ENCODE measurements at places on chromosomes 11 and 22. TPM values are rescaled to one million over a fixed set of nuclear protein-coding genes. Genes with fewer than 3 reads are reported as not detected.
A peak's percentile ranks its signal among the peaks of the same experiment; 100 is the strongest.

DNA sequence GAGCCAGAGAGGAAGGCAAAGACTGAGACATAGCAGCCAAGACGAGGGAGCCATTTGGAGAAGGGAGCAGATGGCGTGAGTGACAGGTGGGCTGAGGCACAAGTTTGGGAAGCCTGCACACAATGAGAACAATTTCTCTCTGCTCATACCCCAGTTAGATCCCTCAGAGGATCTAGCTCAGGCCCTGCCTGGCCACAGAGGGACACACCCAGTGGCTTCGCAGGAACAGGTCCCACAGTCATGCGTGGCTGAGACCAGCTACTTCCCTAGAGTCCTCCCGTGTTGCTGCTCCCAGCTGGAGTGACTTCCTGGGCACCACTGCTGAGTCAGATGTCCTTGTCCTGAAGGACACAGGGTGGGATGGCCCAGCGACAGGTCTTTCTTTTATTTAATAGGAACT is 33.4 kb upstream of the LYVE1 start:
- peaks cover 78% of the 10 kb centered on the region for H3K4me1 ChIP-seq
- H3K4me3 ChIP-seq, result no peak overlapping the region
- no peaks in the 10 kb centered on the region for H3K27me3 ChIP-seq
- no peak for DNase-seq
- H3K27ac ChIP-seq, result no peak overlapping the region

- H3K4me1 ChIP-seq, result peaks cover under 1% of the 10 kb centered on the region
- DNase-seq, result no peak
- no peak overlapping the region for H3K27ac ChIP-seq
- H3K27me3 ChIP-seq, result no peaks in the 10 kb centered on the region
Measured at GRCh38 chr22:31952472-31952871, 8.1 kb downstream of the YWHAH start.

DNA sequence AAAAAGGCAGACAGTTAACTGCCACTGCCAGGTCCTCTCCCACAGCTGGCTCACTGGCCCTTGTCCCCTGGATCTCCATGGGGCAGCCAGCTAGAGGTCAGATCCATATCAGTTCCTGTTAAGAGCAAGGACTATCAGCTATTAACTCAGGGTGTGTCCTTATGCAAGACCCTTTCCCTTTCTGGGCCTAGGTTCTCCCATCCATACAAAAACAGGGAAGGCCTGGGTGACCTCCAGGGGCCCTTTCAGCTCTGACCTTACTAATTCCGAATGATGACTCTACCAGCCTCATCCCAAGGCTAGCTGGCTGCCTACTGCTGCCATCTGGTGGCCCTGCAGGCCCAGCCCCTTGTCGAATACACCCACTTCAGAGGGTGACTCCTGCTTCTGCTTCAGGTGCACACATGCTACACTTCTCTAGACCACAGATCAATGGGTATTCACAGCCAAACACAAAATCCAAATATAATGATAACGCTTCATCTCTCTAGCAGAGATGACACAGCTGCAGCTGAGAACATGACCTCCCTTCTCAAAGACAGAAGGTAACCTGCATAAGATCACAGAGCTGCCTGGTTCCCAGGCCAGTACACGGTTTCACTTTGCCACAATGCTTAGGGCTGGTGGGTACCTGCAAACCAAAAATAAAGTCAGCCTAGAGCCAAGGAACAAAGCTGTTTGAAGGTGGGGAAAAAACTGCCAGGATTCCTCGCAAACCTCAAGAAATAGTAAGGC is 34.1 kb downstream of the SERGEF start:
- no peaks in the 10 kb centered on the region for H3K27me3 ChIP-seq
- H3K4me1 ChIP-seq, result peaks cover 4% of the 10 kb centered on the region
- peaks cover 39% of the 10 kb centered on the region for H3K36me3 ChIP-seq
- H3K4me3 ChIP-seq, result no peak overlapping the region
- peak; percentile 17 for DNase-seq
- no peak overlapping the region for H3K27ac ChIP-seq

- H3K36me3 ChIP-seq, result no peaks in the 10 kb centered on the region
- DNase-seq, result peak; percentile 73
- peaks cover 32% of the 10 kb centered on the region for H3K4me1 ChIP-seq
- H3K27ac ChIP-seq, result no peak overlapping the region
- no peak overlapping the region for H3K4me3 ChIP-seq
- H3K27me3 ChIP-seq, result no peaks in the 10 kb centered on the region
Measured at GRCh38 chr11:68383976-68384501, 71.6 kb downstream of the LRP5 start.

DNA sequence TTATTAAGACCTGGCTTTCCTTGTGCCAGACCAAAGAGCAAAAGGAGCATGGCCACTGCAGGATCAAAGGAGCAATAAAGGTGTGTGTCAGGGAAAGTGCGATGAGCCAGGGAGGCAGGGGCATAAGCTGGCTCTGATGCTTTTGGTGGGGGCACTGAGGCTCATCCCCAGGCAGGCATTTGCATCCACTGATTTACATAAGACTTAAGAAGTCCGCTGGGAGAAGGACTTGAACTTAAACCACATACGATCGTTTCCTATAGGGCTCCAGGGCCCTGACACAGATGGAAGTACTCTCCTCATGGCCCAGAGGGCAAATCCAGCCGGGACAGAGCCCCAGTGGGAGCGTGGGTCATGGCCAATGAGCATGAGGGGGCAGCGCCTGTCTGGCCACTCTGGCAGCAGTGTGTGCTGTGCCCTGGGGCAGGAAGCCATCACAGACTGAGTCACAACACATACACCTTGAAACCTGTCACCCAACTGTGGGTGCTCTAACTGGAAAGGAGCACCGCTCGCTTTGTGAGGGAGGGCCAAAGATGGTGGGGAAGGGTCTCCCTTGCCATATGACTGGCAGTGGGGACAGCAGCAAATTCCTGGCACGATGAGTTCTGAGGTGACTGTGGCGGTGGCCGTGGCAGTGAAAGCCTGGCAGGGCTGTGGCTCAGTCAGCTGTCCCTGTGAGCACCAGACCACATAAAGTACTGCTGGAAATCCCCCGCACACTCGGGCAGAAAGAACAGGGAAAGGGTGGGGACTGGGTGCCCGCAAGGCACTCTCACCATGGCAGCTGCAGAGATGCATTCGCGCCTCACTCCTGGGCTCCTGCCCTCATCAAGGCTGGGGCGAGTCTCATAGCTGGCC is 79.4 kb upstream of the LMO1 start:
- no peaks in the 10 kb centered on the region for H3K27me3 ChIP-seq
- H3K4me1 ChIP-seq, result peaks cover 32% of the 10 kb centered on the region
- H3K27ac ChIP-seq, result no peak overlapping the region
- no peaks in the 10 kb centered on the region for H3K36me3 ChIP-seq

- no peak for DNase-seq
- H3K36me3 ChIP-seq, result no peaks in the 10 kb centered on the region
- H3K4me3 ChIP-seq, result no peak overlapping the region
- no peak overlapping the region for H3K27ac ChIP-seq
- H3K4me1 ChIP-seq, result peaks cover 13% of the 10 kb centered on the region
Measured at GRCh38 chr11:134407321-134407828, 4.7 kb downstream of the B3GAT1 start.

DNA sequence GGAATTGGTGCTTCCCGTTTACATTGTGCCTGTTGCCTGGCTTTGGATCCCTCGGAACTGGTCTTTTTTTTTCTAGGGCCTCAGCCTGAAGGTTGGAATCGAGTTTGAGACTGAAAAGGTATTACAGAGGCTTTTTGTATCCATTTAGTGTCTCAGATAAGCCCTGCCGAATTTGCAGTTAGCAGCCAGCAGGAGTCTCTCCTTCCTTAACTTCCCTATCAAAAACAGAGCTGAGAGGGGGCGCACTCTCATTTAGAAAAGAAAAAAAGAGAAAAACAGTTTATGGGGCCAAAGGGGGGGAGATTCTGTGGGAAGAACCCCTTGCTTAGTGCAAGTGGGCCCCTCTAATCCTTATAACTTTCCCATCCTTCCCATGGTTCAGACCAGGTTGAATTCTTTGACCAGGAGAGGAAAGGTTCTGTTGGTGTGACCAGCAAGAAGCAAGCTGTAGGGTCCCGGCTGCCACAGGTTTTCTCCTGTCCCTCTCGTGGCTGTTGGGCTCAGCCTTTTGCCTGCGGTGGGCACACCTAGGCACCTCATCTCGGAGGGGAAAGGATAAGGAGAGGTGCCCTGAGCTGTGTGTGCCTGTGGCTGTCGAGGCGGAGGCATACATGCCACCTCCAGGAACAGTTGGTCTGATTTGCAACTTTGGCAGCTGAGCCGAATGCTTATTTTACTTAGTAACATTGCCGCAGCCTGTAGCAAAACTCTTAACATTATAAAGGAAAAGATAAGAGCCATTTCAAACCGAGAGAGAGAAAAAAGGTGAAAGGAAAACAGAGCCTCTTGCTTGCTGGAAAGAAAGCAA is 565.0 kb upstream of the CNTN5 start:
- H3K27ac ChIP-seq, result no peak overlapping the region
- H3K36me3 ChIP-seq, result no peaks in the 10 kb centered on the region
- H3K27me3 ChIP-seq, result no peaks in the 10 kb centered on the region
- no peak for DNase-seq
- no peaks in the 10 kb centered on the region for H3K4me1 ChIP-seq

DNA sequence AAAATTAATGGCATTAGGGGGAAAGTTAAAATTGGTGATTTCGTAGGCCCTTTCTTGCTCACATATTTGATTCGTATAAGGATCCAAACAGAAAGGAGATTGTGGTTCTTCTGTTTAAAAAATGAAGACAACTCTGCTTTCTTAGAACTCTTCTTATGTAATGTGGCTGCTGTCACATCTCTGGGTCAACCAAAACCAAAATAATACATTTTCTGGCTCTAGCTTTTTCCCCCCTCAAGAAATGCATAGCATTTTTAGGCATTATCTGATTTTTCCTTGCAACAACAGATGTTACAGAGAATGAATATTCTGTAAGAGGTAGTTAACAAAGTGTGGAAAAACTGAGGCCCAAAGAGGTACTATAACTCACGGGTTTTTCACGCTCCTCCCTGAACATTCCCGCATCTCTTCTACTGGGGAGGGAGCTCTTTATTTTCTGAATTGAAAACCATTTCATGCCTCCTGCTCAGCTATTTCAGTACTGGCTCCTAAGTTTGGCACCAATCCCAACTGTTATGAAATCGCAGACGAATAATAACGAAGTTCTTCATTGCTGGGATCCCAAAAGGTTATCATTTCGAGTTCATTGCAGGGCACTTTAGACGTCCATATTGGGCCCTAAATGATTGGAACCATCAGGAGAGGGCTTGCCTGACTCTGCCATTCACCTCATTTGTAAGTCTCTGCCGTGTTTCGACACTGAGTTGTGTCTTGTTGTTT is 17.1 kb downstream of the GRAP2 start:
- peaks cover 21% of the 10 kb centered on the region for H3K4me1 ChIP-seq
- H3K36me3 ChIP-seq, result no peaks in the 10 kb centered on the region
- no peak overlapping the region for H3K27ac ChIP-seq
- H3K4me3 ChIP-seq, result no peak overlapping the region
- no peak for DNase-seq

DNA sequence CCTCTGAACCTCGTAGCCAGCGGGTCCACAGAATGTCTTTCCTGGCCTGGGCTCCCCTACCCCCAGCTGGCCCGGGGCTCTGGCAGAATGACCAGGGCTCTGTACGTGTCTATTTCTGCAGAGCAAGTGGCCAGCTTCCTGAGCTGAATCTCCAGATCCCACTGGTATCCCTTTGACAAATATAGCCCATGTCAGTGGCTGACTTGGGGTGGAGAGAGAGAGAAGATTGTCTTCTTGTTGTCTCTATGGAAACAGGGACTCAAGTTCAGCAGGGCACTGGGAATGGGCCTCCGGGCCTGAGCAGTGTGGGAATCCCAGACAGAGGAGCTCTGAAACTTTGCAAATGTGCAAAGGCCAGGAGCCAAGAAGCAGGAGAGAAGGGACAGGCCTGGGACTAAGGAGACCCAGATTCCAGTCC is 33.9 kb downstream of the ANO1 start:
- no peak overlapping the region for H3K27ac ChIP-seq
- no peaks in the 10 kb centered on the region for H3K4me1 ChIP-seq
- no peaks in the 10 kb centered on the region for H3K36me3 ChIP-seq
- no peaks in the 10 kb centered on the region for H3K27me3 ChIP-seq

DNA sequence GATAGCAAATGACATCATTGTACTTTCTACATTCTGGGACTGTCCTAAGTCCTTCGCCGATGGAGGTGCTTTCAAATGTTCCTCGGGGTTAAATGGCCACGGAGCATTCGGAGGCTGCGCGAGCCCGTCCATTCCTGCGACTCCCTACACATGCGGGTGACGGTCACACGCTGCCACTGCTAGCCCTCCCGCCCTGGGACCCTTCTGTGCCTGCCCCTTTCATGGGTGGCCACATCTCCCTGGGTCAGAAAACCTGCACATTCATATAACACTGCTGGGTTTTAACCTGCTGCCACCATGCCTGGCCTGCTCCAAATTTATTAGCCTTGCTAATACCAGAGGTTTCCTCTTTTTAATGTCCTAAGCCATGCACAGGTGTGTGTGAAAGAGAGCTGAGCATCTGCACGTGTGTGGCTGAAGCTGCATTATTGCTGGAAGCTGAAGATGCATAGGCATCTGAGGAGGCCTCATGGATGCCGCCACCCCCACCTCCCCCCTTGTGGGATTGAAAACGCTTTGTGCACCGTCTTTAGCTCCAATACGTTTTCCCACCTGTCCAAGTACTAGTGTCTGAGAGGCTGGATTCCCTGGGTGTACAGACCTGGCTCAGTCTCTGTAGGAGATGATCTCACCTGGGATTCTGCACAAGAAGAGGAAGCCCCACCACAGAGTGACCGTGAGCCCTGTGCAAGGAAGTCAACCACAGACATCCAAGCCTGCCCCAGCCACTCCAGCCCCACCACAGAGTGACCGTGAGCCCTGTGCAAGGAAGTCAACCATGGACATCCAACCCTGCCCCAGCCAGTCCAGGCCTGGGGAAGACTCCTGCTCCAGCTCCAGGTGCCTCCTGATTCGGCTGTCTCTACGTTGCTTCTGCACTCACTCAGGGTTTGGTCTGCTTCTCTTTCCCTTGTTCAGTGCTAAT is 626.4 kb downstream of the BRD1 start:
- no peak overlapping the region for H3K4me3 ChIP-seq
- H3K27me3 ChIP-seq, result no peaks in the 10 kb centered on the region
- no peak for DNase-seq

- H3K4me1 ChIP-seq, result no peaks in the 10 kb centered on the region
- H3K27ac ChIP-seq, result no peak overlapping the region
- no peak overlapping the region for H3K4me3 ChIP-seq
- no peaks in the 10 kb centered on the region for H3K36me3 ChIP-seq
- DNase-seq, result no peak
Measured at GRCh38 chr22:48397531-48398180, 1430.0 kb downstream of the BRD1 start.

DNA sequence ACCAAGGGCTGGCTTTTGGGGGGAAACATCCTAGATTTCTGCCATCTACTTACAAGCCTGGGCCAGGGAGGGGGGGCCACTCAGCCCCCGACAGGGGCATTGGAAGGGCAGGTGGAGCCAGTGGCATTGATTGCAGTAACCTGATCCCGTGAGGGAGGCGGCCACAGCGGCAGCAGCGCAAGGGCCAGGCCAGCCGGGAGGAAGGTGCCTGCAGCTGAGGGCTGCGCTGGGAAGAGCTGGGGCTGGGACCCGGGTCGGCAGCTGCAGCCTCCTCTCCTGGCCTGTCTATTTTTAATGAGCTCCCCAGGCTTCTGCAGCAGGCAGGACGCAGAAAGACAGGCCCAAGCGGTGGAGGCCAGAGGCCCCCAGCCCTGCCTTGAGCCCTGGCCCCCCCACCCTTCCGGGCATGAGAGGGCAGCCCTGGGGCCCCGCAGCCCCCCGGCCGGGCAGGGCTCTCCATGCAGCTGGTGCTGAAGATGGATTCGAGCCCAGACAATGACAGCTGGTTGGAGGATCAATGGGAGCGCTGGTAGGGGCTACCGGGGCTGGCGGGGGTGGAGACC is 10.6 kb downstream of the FREY1 start:
- no peaks in the 10 kb centered on the region for H3K36me3 ChIP-seq
- H3K27ac ChIP-seq, result no peak overlapping the region
- no peak for DNase-seq

The SOX6 gene
- 0.61 TPM for total RNA-seq

The MS4A14 gene
- total RNA-seq, result 3.4 TPM

The CCDC134 gene
- 17.4 TPM for total RNA-seq

All from B cell (primary cell).